A172 (cell line): ENCODE measurements at places on chromosomes 2 and 18. TPM values are rescaled to one million over a fixed set of nuclear protein-coding genes. Genes with fewer than 3 reads are reported as not detected.
A peak's percentile ranks its signal among the peaks of the same experiment; 100 is the strongest.

Gene NAT8
- not detected in 2 replicates for total RNA-seq

DNA sequence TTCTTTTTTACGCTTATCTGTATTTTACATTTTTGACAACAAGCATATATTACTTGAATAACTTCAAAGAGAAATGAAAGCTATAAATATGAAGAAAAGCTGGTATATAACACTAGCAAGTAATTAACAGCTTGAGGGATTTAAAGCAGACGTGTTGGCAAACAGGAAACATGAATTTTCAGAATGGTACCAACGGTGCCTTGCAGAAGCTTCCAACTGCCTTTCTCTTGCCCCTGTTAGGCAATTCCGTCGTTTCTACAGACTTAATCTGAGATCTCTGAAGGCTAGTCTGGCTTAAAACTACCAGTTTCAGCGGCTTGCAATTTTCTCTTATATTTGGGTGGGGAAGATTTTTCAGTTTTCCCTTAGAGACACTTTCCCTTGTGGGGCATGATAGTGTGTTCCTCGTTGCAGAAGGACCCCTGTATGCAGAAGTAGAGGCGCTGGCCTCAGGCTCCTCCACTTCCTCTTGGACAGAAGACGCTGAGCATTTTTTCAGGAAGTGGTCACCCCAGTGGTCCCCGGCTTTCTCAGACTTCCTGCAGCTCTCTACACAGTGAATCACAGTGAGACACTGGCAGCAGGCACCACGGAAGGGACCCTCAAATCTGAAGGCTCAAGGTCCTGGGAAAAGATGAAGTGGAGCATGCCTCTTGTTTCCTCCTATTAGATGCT, 56.2 kb upstream of the SLC16A14 start:
- DNase-seq: no peak

DNA sequence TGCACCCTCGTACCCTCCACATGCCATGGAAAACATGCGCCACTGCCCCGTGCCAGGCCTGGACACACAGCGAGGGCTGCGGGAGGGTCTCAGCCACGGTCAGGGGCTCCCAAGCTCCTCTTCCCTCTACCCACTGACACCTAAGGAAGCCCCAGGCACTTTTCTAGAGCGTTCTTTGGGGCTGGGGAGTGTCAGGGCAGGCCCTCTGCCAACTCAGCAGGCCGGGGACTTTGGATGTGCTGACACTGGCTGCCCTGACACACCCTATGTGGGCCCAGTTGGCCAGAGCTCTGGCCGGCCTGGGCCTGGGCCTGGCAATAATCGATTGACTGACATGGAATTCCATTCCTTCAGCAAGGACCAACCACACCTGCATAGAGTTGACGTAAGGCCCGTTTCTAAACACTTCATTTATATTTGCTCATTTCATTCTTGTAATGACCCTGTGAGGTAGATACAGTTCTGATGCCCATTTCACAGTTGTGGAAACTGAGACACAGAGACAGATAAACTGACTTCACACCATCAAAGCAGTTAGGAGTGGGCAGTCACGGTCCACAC, 70.5 kb downstream of the ZFP36L2 start:
- DNase-seq: no peak

DNA sequence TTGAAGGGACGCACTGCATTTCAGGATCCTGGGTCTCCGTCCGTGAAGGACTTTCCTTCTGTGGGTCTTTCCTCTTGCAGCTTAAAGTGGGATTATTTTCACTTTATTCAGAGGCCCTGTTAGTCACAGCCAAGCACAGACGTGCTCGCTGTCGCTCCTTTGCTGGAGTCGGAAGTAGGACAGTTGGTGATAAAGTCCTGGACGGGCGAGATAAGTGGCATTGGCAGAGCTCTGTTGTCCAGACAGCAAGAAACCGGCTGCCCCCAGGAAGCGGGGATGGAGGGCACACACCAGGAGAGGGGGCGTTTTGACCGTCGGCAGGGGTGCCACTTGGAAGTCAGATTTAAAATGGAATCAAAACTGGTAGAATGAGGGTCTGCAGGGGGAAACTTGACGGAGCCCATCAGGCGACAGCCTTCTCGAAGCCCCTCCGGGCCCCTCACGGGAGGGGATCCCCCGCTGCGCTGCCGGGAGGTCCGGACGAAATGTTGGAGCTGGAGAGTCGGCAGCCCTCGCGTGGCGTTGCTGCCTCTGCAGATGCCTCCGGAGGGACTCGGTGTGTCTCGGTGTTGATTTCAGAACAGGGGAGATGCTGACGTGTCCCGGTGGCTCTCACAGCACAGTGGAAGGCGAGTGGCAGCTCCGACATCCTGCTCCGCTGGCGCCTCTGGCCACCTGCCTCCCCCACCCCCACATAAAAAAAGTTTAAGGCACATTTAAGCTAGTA, 124.2 kb downstream of the NFATC1 start:
- DNase-seq: no peak

Gene RIT2
- total RNA-seq: 0.12 TPM in 1 of 2 replicates, not detected in the other

DNA sequence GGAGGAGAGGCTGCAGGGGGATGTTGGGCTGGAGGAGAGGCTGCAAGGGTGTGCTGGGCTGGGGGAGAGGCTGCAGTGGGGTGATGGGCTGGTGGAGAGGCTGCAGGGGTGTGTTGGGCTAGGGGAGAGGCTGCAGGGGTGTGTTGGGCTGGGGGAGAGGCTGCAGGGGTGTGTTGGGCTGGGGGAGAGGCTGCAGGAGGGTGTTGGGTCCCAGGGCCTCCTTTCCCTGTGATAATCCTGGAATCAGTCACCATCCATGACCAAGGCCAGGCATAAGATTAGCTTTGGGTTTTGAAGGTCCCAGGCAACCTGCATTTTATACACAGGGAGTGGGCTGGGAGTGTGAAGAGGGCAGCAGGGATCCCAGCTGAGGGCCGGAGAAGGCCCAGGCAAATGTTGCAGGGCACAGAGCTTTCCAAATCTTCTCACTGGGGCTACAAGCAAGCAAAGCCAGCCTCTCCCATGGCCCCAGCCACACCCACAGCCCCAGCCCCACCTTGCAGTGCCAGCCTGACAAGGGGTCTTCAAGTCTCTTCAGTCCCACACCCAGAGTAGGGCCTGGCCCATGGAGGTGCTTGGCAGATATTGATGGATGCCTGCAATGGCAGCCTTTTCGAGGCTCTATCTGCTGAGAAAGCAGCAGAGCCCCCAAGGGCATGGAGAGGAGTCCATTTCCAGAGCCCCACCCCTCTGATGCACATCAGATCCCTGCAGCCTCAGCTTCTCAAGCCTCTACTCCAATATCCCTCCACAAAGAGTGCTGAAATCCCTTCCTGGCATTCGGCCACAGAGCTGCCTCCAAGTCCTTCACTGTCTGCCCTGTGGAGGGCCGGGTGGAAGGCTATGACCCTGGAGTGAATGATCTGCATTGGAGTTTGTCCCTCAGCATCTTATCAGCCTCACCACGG, 50.3 kb upstream of the GLI2 start:
- no peak for DNase-seq

DNA sequence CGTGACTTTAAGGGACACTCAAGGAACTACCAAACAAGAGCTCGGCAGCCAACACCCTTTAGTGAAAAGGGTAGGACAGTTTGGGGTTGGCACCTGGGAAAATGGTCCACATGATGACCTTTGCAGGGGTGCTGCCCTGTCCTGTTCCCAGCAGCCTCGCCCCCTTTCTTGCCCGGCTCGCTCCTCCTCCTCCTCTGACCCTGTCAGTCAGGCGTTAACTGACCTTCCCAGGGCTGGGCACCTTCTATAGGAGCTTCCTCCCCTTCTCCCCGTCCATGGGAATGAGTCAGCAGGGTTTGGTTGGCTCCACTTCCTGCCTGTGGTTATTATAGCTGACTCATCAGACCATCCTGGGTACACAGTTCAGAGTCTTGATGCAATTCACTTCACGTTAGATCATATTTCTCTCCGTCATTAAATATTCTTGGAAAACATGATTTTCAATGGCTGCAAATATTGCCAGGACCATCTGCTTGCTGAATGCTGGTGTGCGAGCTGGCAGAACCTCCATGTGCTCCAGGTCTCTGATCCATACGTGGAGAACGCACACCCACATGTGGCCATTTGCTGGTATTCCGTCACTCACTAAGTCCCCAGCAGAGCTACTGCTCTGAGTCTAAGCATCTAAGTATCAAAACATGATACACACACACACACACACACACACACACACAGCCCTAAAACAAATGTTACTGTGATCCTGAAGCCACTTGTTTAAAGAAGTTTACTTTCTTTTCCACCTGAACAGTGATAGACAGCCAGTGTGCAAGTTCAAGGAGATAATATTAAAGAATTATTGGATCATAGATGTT, 185.0 kb downstream of the ANAPC1 start:
- DNase-seq: peak; percentile 99

Gene PTH2R
- not detected in 2 replicates for total RNA-seq
